ENCODE measurements at places on chromosomes 1 and 21.

GRCh38 chr1:229620876-229621275, 5.0 kb downstream of the TAF5L start:
- no peak for DNase-seq

DNA sequence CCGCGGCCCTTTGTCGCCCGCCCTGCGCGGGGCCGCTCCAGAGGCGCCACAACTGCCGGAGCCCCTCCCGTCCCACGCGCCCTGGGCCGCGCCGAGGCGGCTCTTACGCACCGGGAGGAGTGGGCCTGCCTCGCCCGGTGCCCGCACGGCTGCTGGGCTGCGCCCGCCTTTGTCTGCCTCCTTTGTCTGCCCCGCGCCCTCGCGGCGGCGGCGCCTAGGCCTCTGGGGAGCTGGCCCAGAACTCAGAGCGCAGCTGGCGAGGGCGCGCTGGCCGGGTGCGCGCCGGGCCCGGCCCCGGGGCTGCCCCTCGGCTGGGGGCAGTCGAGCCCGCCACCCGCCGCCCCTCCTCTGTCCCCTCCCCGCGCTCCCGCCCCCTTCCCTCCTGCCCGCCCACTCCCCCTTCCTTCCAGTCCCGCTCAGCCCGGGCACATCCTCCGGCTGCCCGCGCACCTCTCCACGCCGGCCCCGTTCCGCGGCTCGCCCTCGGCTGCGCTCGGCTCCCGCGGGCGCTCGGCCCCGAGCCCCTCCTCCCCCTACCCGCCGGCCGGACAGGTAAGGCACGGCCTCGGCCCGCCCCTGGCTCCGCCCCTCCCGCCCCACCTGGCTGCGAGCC, at the start of gene DRAXIN:
Gene DRAXIN, plus strand, starts transcription at position 409 of the 613 bp plus-strand sequence. CDS start 14,549 bp downstream, outside the sequence.
- DNase-seq = peak; percentile 13

GRCh38 chr1:187264995-187265602, 436.4 kb downstream of the PLA2G4A start:
- no peak for DNase-seq

GRCh38 chr1:93000751-93001175, 39.5 kb upstream of the DIPK1A start:
- no peak for DNase-seq

DNA sequence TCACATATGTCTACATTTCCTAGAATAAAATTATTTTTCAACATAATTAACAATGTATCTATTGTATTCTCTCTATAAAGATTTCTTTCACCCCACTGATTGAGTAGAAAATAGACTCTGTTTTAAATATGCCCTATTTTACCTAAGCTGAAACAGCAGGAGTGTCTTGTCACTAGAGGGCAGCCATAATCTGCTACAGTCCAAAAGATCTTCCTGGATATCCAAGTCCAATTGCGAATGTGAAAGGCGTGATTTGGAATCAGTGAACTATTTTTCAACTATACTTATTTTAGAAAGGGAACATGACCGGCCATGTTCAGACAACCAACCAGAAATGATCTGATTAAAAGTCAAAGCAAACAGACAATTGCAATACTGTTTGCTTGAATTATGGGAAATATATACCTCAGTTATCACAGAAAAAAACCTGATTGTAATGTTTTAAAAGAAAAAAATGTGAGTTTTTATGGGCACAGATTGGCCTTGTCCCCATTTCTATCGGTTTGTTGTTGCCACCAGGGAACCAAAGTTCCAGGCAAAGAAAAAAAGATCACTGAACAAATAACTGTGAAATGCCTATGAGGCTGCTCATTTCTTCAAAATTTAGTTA, 1211.0 kb upstream of the ADGRL4 start:
- DNase-seq = no peak

DNA sequence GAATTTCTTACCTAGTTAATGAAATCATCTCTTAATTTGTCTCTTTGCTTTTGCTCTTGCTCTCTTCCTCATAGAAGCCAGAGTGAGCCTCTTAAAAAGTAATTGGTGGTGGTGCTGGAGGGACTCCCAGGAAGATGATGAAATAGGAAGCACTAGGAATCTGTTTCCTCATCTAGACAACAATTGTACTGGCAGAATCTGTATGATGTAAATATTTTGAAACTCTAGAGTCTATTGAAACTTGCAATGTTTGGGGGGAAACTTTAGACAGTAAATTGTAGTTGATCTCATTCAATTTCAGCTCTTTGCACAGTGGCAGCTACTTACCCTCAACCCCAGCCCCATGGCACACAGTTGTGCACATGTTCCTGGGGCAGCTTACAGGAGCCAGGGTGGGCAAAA, 10.6 kb downstream of the RGSL1 start:
- DNase-seq = no peak

DNA sequence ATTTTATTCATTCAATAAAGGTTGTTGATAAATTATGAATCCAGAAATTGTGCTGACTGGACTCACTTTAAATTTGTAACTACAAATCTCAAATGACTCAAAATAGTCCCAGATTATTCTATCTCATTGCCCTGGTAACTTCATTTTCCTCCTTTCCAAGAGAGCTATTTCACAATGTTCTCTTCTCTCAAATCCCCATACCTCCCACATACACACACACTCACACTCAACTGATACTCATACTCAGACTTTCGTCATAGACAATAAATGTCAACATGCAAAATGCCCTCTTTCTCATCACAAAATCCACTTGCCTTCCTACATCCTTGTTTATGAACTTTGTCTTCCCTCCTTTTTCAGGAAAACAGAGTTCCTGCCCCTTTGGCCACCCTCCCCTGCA, 33.3 kb downstream of the EXTL2 start:
- DNase-seq = no peak

DNA sequence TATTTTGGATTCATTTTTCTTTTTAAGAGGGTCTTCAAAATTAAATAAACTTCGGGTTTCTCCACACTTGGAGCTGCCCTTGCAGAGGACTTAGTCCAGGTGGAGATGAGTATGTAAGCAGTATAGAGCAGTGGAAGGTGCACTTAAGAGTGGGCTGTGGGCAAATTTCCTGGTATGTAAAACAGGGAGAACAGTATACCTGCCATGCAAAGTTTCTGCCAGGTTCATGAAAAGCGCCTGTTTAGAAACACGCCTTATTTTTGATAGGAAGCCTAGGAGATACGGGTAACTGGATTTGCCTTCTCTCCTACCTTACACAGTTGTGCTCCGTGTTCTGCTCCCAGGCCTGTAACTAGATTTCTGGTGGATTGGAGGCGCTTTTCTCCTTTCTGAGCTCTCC, 1.2 kb downstream of the KDM4A start:
- DNase-seq = no peak

DNA sequence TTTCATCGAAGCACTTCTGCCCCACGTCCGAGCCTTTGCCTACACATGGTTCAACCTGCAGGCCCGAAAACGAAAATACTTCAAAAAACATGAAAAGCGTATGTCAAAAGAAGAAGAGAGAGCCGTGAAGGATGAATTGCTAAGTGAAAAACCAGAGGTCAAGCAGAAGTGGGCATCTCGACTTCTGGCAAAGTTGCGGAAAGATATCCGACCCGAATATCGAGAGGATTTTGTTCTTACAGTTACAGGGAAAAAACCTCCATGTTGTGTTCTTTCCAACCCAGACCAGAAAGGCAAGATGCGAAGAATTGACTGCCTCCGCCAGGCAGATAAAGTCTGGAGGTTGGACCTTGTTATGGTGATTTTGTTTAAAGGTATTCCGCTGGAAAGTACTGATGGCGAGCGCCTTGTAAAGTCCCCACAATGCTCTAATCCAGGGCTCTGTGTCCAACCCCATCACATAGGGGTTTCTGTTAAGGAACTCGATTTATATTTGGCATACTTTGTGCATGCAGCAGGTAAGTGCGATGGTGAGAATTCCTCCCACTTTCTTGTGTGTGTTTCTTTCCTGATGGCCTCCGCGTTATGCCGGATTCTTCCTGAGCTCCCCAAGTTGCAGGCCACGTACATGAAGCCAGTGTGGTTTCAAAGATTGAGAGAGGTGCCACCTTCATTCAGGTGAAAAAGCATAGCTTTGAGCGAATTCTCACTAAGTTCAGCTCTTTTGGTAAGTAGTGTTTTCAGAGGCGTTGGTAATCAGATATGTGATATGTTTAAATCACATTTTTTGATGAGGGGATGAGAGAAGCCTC, 6.0 kb downstream of the NFIA start:
- DNase-seq = no peak

- DNase-seq = no peak
Measured at GRCh38 chr1:183069562-183070216, 46.5 kb downstream of the LAMC1 start.

DNA sequence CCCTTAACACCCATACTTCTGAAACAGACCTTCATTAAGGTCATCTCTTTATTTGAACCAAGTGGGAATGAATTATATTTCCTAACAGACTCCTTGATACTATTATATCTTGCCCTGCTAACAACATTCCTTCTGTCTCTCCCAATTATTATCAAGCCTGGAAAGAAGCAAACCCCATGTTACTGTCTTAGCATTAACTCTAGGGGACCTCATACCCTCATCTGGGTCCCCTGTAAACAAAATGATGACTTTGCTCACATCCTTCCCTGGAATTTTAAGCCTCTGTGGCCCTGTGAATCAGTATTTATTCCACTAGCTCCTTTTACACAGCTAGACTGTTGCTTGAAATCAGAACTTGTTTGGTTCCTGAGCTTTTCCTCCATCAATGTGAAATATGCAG, 38.3 kb upstream of the BCL10 start:
- no peak for DNase-seq

- no peak for DNase-seq
Measured at GRCh38 chr1:233025157-233025556, 74.7 kb downstream of the NTPCR start.

DNA sequence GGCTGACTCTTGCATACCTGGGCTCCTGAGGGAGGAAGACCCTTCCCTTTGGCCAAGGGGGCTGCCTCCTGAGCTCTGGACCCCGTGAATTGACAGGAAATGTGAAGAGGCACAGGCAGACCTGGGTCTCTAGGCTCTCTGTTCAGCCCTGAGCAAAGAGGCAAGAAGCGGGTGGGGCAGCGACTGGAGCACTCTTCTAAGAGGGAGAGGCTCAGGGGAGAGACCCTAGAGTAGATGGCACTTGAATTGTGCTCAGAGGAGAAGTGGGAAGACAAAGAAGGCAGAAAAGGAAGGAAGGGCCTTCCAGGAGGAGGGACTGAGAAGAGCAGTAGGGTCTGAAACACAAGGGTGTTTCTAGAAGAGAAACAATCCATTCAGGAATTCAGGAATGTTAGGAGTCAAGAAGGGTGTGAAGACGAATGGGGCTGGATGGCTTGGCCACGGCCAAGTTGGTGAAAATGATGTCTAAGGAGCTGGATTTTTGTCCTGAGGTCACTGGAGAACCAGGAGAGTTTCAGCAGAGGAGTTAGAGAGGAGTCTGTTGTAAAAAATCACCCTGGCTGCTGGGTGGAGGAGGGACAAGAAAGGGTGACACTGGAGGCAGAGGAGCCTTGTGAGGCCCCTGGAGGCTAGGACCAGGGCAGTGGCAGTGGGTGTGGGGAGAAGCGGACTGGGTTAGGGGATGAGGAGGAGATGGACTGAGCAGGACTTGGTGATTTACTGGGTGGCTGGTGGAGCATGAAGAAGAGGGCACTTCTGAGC, 5.3 kb downstream of the TIE1 start:
- no peak for DNase-seq

DNA sequence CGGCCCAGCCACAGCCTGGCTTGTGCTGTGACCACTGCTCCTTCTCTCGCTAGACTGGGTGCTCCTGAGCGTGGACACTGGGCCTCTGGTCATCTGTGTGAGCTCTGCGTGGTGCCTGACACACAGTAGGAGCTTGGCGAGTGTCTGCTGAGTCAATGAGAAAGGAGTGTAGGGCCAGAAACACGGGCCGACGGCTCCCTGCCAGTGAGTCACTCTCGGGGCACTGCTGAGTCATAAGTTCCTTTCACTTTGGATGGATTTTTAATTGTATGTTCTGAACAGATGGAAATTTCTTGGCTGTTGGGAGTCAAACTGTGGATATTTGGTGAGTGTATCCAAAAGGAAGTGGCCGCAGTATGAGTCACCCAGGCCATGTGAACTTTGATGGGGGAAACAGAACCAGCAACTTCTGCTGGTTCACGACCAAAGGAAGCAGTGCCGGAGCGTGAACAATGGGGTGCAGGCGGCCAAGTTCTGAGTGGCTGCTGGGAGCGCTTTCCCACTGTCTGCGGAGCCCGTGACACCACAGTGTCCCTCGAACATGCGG, 41.0 kb upstream of the COL18A1 start:
- DNase-seq = no peak

DNA sequence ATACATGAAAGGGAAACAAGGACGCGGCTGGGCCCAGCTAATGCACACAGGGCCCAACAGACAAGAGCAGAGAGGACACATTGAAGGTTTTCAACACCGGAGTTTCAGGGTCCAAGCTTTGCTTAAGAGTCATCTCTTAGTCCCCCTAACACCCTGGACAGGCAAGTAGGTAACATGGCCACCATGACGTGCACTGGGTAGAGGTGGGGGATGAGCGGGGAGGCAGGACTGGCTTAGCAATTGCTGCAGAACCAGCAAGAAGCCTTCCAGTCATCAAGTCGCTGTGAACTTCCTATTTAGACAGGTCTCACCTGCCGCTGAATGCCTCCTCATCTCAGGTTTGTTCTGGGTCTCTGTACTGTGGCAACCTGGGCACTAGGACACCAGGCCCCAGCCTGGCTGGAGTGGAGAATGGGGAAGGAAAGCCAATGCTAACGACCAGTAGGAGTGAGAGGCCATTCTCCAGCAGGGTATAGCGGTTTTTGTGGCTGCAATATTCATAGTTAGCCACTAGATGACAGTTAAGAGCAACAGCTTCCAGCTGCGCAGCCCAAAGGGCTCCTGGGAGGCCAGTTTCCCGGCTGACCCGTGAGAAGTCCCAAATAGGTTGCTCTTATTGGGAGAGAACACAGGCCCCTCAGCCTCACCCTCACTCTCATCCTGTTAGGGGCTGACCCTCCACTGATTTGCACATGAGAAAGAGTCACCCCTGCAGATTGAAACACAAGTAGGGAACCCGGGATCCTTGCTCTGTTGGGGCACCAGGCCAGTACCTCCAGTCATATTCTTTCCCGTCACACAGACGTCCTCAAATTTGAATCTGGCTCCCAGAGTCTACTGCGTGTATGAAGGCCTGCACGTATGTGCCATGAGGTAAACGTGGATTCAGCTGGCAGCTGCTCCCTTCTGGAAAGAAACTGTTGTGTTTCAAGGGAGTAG, 6.0 kb upstream of the PIGC start:
- DNase-seq = peak; percentile 41

- no peak for DNase-seq
Measured at GRCh38 chr1:228920831-228921230, 185.6 kb downstream of the RHOU start.

- no peak for DNase-seq
Measured at GRCh38 chr1:212286556-212287131, 1.4 kb downstream of the PPP2R5A start.
